Smooth muscle cell of the brain vasculature (primary cell): ENCODE measurements at places on chromosomes 6 and 20.

GRCh38 chr6:36688063-36688738 lies 9.4 kb upstream of the RAB44 start:
- no peak for DNase-seq

DNA sequence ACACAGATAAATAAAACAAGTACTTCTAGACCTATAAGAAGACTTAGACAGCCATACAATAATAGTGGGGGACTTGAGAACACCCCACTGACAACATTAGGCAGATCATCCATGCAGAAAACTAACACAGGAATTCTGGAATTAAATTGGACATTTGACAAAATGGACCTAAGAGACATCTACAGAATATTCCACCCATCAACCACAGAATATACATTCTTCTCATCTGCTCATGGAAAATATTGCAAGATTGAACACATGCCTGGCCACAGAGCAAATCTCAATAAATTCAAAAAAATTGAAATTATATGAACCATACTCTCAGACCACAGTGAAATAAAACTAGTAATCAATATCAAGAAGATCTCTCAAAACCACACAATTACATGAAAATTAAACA lies 44.3 kb upstream of the KIAA1586 start:
- no peak for DNase-seq

DNA sequence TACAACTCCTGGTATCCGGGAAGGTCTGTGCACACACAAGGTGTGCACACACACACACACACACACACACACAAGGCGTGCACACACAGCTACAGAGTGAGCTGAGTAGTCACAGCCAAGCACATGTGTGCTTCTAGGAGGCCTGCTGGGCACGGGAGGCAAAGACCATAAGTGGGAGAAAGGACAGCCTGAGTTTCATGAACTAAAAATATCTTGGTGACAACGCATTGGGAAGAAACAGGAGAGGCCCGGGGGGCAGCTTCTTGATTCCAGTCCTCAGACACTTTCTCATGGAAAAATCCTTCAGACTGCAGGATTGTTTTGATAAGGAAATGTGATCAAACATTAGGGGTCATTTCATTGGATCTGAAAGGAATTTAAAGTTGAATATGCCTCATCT lies 2.6 kb downstream of the TRAF3IP2 start:
- peak; percentile 67 for DNase-seq

DNA sequence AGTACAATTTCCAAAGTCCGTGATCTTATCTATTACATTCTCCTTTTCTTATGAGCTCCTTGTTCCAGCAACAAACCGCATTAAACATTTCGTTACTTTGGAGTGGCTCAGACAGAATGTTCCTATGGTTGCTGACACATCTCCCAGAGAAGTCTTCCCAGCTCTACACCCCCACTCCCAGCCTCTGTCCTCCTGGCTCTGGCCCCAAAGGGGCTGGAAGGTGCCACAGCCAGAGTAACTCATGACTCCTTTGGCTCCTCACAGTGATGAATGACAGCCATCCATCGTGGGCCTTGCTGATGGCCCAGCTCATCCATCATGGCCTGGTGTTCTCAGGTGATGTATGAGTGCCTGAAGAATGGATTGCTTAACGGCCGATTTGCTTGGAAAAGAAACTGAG lies 203.0 kb downstream of the DHX35 start:
- DNase-seq = no peak

DNA sequence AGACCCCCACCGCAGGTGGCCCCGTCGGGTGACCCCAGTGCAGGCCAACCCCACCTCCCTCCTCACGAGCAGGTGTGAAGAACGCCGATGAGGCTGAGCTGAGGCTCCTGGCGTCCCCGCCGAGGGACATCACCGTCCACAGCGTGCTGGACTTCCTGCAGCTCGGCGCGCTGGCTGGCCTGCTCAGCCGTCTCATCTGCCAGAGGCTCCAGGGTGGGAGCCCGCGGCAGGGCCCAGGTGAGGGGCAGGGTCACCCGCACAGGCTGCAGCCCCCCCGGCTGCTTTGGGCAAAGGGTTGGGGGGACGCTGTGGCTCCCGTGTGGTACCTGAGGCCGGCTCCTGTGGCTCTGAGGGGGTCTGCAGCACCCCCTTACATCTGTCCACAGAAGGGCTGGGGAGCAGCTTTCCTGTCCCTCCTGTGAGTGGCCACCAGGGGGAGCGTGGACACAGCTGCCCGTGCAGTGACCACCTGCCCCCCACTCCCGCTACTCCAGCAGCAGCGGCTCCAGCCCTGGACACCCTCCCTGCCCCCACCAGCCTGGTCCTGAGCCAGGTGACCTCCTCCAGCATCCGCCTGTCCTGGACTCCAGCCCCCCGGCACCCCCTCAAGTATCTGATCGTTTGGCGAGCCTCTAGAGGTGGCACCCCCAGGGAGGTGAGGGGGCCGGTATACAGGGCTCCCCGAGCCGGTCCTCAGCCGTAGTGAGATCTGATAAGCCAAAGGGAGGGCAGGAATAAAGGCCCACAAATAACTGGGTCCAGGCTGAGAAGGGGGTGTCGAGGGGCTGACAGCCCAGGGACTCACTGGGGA lies 16.5 kb downstream of the COL20A1 start:
- DNase-seq = no peak

- DNase-seq = no peak
These were observed 248.9 kb downstream of the PTPRK start for GRCh38 chr6:128271527-128271926.

- DNase-seq = no peak
These were observed 56.9 kb downstream of the HAO1 start for GRCh38 chr20:7883309-7883708.

GRCh38 chr6:80094017-80094416 lies 12.5 kb upstream of the BCKDHB start:
- no peak for DNase-seq

DNA sequence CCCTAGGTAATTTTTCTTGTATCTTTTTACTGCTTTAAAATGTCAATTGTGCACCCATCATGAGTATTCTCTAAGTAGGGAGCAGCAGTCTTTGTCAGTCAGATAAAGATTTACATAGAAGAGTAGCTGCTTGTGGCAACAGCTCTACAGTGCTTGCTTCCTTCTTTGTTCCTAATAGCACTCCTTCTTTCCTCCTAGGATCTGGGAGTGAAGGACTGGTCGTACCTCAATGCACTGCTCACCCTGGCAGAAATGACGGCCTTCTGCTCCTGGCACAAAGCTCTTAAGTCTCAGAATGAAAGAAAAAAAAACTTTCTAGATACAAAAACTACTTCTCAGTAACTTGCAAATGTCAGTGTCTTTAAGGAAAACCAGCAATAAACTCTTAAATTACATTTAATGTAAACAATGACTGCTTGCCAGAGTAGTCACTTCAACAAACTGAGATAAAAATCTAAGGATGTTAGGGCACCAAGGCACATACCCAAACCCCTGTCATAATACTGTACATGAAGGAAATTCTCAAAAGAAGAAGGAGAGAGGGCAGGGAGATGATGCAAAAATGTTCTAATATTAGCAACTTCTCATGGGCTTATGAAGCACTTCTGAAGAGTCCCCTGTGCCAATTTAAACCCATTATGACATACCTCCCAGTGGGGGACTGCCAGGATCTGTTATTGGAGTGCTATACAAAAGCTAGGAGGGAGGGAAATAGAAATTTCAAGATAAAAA lies 34.0 kb downstream of the NCOA6 start:
- peak; percentile 24 for DNase-seq

GRCh38 chr20:52166150-52166549 lies 25.4 kb downstream of the ZFP64 start:
- no peak for DNase-seq

DNA sequence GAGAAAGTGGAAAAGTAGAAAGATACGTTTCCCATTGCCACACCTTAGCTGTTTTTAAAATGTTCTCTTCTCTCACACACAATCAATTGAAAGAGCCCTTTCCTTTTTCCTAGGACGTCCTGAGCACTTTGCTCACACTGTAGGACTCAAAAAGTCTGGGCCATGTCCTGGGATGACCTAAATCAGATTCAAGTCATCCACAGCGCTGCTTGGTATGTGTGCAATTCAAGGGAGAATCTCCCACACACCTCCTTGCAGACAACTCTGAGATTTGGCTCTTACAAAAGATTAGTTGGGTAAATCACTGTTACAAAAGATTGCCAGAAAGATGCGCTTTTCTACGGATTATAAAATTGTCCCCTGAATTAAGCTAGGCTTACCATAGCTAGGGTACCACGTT lies 130.1 kb downstream of the RNASET2 start:
- DNase-seq = no peak

DNA sequence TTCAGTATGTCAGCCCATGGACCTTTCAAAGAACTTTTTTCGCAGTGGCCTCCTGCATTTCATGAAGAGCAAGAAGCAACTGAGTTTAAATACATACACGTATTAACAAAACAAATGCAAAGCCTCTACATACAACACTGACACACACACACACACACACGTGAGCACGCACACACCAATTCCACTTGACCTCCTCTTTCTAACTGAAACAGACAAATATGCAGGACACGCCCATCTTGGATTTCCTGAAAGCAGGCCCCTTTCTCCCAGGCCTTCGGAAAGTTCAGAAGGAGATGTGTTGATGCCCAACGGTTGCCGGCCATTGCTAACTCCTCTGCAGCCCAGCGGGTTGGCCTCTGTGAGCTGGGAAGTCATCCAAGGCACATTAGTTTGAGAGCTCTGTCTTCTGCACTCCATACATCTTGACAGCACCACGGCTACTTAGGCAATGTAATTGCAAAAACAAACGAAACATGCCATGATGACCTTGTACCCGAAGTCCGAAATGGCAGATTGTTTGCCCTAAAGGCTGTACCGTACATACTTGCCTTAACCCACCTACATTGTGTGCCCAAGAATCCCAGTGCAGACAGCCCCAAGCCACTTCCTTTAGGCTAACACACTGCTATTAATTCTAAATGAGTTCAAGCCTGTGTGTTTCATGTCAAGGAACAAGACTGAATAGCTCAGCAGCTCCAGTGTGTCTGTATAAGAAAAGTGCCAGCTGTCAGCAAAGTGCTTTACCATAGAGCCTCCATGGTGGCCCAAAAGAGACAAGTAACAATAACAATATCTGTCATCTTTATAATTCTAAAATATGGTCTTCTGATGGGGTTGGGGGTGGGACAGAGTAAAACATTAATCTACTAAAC lies 138.8 kb upstream of the RNF217 start:
- DNase-seq = no peak

DNA sequence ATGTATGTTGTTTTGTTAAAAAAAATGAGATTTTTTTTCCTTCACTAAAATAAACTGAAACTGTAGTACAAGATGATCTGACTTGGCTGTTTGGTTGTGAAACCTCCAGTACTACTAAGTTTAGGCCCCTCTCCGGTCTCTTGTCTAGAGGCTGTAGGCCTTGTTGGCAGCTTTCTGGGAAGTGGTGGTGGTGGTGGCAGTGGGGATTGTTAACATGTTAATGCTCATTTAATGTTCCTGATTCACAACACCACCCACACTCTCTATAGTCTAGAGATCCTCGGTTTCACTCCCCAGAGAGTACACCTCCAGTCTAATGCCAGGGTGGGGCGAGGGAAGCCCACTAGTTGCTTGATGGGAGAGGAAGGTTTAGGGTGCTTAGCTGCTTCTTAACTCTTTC lies 24.1 kb downstream of the STK4 start:
- no peak for DNase-seq

- no peak for DNase-seq
These were observed 26.9 kb downstream of the NRN1 start for GRCh38 chr6:5979650-5980420.
